ENCODE measurements at places on chromosomes 2 and 18.

GRCh38 chr2:185567196-185567595 is 171.4 kb upstream of the FSIP2 start:
- DNase-seq: no peak

DNA sequence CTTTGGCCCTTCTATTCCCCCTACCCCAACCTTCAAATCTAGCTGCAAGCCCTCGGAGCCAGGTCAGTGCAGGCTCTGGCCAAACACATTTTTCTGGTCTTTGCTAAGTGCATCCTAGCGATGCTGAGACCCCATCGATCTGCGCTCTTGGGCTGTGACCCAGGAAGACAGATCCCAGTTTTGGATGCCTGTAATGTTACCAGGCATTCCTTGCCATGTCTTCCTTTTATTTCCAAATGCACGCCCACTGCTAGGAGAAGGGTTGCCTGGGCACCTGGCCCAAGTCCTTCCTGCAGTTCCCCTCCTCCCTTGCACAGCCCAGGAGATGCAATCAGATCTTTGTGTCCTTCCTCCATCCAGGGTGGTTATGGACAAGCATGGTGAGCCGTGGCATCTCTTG is 124.6 kb downstream of the TPGS2 start:
- no peak for DNase-seq

GRCh38 chr2:40072442-40073232 is 293.6 kb upstream of the THUMPD2 start:
- DNase-seq: no peak

GRCh38 chr18:53947092-53947640 is 277.3 kb downstream of the MBD2 start:
- DNase-seq: no peak

GRCh38 chr18:67108894-67109293 is 407.6 kb downstream of the DSEL start:
- DNase-seq: no peak

DNA sequence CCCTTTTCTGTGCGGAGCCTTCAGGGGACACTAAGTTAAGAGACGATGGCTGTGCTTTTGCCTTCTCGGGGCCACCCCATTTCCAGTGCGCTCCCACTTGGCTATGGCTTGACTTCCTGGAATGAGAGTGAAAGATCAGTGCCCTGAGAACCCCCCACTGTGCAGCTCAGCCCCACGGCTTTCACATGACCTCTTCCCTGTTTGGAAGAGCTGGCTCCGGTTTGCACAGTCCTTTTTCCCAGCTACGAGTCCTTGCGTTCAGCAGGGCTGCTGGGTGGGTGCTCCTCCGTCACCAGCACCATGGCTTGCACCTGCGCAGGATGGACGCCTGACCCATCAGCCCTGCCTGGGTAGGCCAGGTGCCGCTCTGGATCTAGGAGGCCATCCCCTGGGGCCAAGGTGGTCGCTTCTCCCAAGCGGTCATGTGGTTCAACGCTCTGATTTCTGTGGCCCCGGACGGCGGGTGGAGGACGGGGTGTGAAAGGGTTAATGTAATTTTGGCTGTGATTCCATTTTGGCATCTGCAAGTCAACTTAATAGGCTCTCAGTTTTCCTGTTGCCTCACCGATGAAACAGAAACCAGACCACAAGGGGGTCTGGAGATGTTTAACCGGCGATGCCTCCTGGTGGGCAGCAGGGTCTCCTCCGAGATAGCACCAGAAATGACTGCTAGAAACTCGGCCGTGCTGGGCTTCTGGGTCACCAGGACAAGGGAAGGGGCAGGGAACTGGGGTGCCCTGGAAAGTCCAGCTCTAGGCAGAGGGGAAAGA is 113.1 kb upstream of the HAAO start:
- no peak for DNase-seq

GRCh38 chr2:44599130-44599529 is 237.4 kb downstream of the CAMKMT start:
- no peak for DNase-seq

DNA sequence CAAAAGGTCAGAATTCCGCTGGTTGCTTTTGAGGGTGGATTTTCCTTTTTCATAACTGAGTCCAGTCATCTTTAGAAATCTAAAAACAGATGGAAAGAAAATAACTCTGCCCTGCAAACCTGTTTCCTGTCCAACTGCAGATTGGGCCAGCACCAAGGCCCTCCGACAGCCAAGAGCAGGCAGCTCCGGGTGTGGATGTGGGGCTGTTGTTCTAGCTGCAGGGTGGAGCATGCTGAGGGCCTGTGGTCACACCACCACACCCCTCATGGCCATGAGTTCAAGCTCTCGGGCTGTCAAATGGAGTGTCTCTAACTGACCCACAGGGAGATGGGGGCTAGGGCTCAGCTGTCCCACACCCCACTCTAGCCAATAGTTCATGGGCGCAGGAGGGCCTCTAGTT is 69.3 kb upstream of the BZW1 start:
- no peak for DNase-seq

GRCh38 chr18:74652392-74652988 is 54.8 kb downstream of the ZNF407 start:
- DNase-seq: no peak

- no peak for DNase-seq
These were observed 718.7 kb upstream of the FAM98A start for GRCh38 chr2:34317797-34318196.

DNA sequence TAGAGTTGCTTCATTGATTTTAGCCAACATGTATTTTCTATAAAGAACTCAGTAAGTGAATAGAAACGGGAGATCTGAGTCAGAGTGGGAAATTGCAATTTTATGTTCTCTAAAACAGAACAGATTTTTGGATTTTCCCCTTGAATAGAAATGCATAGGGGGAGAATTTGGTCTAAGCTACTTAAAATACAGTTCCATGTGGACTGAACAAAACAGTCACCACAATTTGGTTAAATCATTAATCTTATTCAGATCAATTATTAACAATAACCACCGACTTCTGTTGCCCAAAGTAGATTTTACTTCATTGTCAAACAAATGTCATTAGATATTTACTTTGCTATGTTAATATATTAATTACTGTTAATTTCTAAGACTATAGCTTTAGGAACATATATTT is 107.7 kb downstream of the SCG2 start:
- DNase-seq: no peak
